Camera-type eye (tissue), 1 donor: ENCODE measurements at places on chromosomes 5 and 9. TPM values are rescaled to one million over a fixed set of nuclear protein-coding genes. Genes with fewer than 3 reads are reported as not detected.

The IQGAP2 gene
- 57.8 TPM for total RNA-seq

The PDE6A gene
- 0.88 TPM for total RNA-seq

The CCDC171 gene
- total RNA-seq: 25.2 TPM

The KIF12 gene
- 0.93 TPM for total RNA-seq

The LEAP2 gene
- total RNA-seq: 1.1 TPM

The ASPN gene
- 81.0 TPM for total RNA-seq

The PDLIM7 gene
- 64.4 TPM for total RNA-seq

The IFNA13 gene
- not detected for total RNA-seq

The DRD1 gene
- total RNA-seq: 6.8 TPM

The DNAJC18 gene
- total RNA-seq: 30.2 TPM

The SMIM23 gene
- not detected for total RNA-seq

The BAAT gene
- total RNA-seq: 0.22 TPM

The TMEM252 gene
- not detected for total RNA-seq

The RNF180 gene
- total RNA-seq: 43.2 TPM

The LHX2 gene
- 47.3 TPM for total RNA-seq

The DMGDH gene
- 3.5 TPM for total RNA-seq

The GRM6 gene
- total RNA-seq: 38.8 TPM

The PDCD1LG2 gene
- total RNA-seq: not detected
